Pancreas (tissue), 10 donors: ENCODE measurements at places on chromosomes 12 and 14.
A peak's percentile ranks its signal among the peaks of the same experiment; 100 is the strongest.

DNA sequence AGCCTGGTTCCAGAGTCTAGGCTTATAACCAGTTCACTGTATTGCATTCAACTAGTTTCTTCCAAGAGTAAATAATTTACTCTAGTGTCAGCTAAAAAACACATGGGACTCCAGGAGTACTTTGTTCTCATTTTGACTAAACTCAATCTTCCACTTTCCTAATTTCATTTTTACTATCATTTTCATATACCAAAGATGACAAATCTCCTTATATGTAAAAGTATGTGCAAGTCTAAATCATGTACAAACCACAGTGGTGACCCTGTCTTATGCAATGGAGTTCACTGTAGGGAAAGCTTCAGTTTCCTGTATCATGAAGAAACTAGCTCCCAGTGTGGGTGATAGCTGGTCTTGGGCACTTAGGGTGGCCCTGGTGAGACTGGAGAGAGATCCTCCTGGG is 151.6 kb downstream of the HELB start:
- DNase-seq: no peak

DNA sequence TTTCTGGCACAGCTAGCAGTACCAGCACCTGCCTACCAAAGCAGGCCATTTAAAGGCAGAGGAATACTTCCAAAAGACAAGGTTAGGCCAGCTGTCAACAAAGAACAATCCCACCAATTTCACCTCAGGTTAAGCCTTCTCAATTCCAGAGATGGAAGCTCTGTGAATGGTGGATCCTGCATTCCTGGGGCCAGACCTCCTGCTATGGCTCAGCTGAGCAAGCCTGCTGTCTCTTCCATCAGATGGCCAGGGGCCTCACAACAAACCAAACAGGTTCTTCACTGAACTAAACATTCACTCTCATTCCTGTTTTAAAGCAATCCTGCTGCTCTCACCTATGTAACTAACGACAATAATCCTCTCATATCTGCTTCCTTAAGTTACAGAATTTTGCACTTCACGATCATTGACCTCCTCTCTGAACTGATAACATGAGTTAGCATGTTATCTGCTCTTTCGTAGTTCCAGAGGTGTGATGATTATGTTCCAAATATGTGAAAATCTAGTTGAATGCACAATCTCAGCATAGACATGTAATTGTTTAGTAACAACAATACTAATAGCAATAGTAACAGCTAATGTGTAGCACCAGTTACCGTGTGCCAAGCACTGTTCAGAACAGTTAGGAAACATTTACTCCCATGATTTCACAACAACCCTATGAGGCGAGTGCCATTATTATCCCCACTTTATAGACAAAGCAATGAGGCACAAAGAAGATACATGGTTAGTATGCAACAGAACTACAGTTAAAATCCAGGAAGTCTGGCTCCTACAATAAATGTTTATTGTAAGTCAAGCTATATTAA is 73.2 kb downstream of the SLC2A13 start:
- DNase-seq: no peak

DNA sequence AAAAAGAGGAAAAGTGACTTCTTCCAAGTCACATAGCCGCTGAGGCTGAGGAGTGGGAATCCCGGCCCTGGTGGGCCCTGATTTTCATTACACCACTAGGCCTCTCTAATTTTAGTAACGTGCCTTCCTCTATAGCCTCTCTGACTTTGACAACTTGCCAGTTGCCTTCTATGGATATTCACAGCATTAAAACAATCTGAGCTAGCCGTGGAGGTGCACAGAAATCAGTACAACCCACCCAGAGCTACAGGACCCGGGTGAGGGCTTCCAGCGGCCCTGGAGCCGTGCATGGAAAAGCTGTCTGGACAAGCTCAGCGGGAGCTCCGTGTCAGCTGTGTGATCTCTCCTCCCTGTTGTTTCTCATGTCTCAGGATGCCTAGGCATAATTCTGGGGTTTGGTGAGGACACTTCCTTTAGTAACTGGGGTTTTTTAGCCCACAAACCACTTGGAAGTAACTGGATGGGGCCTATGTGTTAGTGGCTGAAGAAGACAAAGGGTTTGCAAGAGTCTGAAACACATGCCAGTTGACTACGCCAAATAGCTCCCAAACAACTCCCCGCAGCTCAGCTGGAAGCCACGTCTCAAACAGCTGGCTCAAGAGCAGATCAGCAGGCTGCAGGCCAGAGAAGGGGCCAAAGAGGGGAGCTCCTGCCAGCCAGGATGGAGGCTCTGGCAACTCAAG is 53.0 kb downstream of the SSH1 start:
- peak; percentile 37 for DNase-seq

DNA sequence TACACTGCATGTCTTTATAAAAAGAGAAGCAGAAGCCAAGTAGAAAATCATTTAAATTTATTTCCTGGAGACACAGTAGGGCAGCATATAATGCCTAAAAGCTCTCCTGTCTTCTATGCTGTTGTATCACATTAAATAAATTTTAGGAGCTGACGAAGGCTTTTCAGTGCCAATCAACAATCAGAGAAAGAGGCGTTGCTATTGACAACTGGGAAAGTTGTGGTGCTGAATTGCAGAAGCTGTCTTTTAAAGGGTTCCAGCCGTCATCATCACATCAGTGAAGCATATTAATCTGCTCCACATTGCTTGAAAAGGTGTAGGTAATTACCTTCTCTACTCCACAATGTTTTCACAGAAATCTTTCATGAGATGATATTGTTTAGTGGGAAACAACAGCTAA is 103.9 kb downstream of the FSCB start:
- DNase-seq: no peak

- DNase-seq: no peak
Observed at GRCh38 chr12:90572778-90573177, 382.2 kb downstream of the CCER1 start.

DNA sequence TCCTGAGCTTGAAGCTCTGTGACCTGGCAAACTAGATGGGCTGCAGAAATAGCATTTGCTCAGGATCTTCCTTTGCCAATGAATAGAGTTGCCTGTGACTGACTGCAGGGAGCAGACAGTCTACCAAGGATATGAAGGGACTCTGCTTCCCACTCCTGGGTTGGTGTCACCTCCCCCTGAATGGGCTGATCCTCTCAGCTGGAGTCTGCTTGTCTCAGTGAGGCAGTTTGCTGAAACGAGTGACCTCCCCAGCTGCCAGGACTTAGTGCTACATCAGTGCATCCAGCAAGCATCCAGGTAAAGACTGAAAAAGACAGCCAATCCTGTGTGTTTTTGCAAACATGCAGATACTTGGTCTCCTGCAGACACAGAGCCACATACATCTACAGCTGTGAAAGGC is 28.5 kb downstream of the PAH start:
- DNase-seq: no peak
